Activated CD8-positive, alpha-beta memory T cell treated with anti-CD3 and anti-CD28 coated beads, Interleukin-2, amount 10 ng/mL, durations not matched to agents 7 days and 5 days (primary cell): ENCODE measurements at places on chromosomes 6 and 20.

DNA sequence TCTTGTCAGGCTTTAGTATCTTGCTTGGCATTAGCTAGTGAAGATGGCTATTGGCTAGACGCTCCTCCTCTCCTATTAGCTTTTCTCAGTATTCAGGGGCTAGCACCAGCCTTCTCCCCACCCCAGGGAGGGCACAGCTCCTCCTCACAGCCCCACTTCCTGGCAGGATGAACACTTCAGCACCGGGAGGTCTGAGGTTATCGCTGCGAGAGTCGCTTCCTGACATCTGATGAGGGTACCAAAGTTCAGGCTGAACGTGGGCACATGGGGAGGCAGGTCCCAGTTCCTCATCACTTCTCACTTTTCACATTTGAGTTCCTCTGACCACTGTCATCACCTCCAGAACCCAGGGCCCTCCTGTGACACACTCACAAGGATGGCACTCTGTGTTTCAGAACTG is 66.6 kb downstream of the LAMA4 start:
- DNase-seq = no peak

DNA sequence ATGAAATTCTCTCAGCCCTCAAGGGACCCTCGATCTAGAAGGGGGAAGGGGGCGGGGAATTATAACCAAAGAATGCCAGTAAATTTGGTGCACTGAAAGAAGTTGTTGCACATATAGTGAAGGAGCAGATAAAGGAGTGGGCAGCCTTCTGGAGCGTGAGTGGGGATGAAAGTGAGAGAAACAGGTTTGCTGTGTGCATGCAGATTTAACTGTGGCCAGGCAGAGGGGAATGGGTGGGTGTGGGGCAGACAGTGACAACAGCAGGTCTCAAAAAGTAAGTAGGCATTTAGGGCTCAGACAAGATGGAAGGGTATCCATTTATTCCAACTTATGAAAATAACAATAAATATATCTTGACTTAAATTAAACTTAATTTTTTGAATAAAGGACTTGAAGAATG is 149.1 kb downstream of the KCNQ5 start:
- no peak for DNase-seq

DNA sequence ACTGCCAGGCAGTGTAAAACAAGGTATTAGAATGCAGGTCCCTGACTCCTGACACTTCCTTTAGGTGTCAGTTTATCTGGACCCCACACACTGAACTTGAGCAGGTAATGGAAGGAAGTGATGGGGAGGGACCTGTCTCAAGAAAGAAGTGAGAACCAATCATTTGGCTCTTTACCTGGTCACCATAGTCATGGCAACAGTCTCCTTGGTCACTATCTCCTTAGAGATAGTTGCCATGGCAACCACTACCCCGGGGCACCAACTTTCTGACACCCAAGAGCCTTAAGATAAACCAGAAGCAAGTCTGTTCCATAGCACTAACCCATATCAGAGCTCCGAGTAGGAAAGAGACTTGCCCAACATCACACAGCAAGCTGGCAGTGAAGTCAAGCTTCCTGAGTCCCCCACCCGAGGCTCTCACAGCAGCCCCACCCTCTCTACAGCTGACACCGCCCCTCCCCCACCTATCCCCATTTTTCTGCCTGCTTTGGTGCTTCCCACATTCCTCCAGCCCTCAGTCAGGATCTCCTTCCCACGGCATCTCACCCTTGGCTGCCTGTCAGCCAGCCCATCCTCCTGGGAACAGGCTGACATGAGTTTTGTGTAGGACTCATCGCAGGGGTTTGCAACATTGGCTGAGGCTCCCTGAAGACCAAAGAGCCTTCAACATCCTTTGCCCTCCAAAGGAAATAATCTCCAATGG is 16.3 kb upstream of the HM13 start:
- no peak for DNase-seq

GRCh38 chr6:68007717-68008116 is 627.4 kb upstream of the ADGRB3 start:
- DNase-seq = no peak

GRCh38 chr20:24135781-24136180 is 147.2 kb upstream of the GGTLC1 start:
- no peak for DNase-seq

- no peak for DNase-seq
These were observed 144.7 kb upstream of the FBXL4 start for GRCh38 chr6:99092461-99092860.

DNA sequence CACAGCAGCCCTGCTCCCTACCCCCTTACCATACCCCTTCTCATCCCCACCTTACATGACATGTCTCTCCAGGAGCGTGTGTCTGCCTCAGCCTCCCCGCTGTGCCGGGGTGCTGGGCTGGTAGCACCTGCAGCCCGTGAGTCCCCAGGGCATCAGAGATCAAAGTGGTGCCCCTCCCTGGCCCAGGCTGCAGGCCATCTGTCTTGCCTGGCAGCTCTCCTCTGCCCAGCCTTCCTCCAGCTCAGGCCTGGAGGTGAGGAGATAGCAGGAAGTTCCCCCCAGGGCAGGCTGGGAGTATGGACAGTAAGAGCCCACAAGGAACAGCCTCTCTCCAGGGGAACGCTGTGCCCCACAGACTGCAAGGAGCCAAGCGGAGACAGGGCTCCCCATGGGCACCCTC is 35.3 kb downstream of the GRM4 start:
- DNase-seq = no peak

- DNase-seq = no peak
These were observed 57.8 kb downstream of the SSR1 start for GRCh38 chr6:7254980-7255835.

GRCh38 chr20:35527122-35527769 is 2.2 kb downstream of the C20orf173 start:
- no peak for DNase-seq

DNA sequence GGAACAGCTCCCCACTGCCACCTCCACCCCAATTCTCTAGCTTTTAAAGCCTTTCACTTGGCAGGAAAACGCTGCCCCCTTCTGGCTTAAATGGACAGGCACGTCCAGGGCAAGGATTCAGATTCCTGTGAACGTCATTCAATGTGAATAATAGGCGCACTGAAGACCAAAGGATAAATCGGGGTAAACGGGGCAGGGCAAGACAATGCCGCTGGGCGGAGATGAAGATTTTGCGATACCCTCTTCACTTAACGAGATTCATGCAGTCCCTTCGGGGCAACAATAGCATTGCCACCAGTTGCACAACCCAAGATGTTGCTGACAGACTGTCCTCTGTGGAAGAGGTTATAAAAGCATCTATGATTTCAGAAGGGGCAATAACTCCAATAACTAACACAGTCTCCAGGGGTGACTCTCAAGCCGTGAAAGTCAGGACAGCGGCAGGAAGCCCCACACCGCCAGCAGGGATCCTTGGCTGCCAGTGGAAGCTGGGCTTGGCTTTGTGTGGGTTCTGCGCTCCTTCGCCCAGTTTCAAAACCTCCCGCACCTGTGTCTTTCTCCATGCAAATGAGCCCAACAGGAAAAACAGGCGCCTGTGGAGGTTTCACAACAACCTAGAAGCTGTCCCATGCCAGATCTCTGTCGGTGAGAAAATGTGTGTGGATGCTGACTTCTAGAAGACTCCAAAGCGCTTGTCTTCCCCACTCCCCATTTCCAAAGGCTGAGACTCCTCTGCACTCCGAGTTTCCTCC is 291.8 kb downstream of the BMP7 start:
- peak; percentile 43 for DNase-seq

- DNase-seq = no peak
These were observed 454.5 kb upstream of the ID4 start for GRCh38 chr6:19382676-19383075.

DNA sequence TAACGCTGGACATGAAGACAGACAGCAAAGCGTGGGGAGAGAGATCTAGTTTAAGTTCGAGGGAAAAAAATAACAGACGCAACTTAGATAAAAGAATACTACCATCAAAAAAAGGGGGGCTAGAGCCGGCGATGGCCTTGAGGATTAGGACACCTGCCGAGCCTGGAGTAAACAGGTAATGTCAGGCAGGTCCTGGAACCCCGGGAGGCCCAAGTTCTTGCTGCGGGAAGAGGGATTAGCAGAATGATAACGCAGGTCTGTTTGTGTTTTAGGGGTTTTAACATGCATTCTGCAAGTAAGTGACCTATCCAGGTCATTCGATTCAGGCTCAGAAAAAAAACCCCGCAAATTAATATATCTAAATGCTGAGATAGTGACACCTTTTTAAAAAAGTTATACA is 754 bp upstream of the TMEM170B start:
- no peak for DNase-seq

GRCh38 chr6:117495425-117495824 is 13.0 kb downstream of the DCBLD1 start:
- no peak for DNase-seq

DNA sequence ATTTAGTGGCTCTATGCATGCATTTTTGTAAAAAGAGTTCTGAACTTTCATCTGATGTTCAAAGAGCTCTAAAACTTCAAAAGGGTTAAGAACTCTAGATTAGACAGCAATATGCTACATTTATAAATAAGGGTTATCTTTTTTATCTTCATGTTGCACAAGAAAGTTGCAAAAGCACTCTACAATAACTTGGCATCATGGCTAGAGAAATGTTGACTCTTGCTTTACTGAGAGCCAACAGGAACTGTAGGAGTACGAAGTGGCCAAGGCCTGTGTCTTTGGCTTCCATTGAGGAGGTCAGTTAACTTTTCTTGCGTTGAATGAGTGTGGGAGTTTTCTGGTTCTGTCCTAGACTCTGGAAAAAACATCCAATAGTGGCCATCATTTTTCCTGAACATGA is 516.9 kb downstream of the TFAP2B start:
- no peak for DNase-seq

DNA sequence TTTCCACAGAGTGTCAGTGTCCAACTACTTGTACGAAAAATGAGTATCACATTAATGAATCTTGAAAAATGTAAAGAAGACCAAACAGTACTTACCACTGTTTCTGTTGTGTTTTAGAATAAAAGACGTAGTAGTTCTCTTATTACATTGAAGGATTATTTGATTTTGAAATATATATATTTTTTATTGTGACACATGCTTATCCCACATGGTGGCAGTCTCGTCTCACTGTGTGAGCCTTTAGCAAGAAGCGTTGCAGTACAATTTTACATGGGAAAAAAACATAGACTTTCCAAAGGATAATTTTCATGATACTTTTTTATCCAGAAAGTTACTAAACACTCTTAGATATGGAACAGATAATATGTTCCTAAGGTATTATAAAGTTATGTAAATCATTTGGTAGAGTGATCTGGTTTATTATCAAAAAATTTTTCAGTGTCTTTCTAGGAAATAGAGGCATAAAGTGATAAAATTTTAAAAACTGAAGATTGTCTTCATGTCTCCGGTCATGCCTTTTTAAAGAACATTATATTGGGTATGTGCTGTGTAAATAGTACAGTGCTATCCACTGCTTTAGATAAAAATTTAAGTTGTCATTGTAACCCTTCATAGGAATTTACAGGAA is 117.5 kb upstream of the SAMD5 start:
- no peak for DNase-seq

- no peak for DNase-seq
These were observed 6.0 kb downstream of the HRH3 start for GRCh38 chr20:62214067-62214466.

- DNase-seq = no peak
These were observed 34.6 kb downstream of the FKBP1C start for GRCh38 chr6:63245909-63246308.

GRCh38 chr6:156185113-156185512 is 592.1 kb upstream of the ARID1B start:
- no peak for DNase-seq

DNA sequence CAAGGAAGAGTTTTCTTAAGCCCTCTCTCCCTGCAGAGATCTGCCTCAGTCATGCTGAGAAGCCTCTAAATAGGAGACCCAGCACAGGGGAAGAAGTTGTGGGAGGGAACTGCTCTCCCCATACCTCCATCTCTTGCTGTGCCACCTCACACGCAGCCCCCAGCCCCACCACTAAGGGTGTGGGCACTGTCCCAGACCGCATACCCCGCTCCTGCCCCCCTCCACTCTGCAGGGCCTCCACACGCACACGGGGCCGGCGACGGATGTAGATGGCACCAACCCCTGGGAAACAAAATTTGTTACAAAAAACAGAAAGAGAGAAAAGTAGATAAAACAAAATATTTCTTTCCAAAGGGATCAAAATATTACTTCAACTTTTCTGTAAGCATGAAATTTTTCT is 10.2 kb upstream of the CPNE1 start:
- DNase-seq = peak; percentile 27

DNA sequence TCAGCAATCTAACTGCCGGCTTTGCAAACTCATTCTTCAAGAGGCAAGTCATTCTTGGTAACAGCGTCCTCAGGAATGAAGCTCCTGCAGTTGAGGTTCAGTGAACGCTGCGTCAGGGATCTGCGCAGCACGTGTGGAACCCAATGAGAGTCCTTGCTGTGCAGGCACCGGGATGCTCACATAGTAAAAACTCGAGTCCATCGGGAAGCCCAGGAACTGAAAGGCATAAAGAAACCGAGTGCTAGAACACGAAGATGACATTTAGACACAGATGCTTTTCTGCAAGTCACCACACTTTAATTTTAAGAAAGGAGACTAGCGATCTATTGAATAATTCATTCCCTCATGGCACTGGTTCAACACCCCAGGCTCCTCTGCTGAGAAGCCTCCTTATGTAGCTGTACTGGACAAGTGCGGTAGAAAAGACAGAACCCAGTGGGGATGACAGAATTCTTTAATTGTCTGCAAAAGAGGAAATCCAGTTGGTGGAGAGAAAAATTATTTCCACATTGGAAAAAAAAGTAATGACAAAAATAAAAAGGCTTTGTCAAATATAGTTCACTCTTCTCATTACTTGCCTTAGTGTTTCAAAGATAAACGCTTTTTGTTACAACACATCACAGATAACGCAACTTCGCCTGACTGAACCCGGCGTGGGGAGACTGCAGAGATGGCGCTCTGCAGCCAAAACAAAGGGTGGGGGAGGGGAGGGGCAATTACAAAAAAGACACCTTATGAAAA is 1.9 kb upstream of the AFDN start:
- no peak for DNase-seq

DNA sequence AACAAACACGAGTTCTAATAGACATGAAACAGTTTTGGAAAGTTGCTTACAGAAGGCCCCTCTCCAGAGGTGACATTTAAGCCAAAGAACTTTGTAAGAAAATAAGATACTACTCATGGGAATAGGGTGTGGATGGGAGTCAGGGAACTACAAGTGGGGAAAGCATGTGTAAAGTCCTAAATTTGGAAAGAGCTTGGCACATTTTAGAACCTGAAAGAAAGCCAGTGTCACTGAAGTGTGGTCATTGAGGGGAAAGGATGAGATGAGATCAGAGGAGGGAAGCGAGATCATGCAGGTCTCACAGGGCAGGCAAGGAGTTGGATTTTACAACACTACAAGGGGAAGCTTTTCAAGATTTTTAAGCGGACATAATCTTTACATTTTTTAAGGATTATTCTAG is 38.0 kb downstream of the VGLL2 start:
- DNase-seq = no peak

DNA sequence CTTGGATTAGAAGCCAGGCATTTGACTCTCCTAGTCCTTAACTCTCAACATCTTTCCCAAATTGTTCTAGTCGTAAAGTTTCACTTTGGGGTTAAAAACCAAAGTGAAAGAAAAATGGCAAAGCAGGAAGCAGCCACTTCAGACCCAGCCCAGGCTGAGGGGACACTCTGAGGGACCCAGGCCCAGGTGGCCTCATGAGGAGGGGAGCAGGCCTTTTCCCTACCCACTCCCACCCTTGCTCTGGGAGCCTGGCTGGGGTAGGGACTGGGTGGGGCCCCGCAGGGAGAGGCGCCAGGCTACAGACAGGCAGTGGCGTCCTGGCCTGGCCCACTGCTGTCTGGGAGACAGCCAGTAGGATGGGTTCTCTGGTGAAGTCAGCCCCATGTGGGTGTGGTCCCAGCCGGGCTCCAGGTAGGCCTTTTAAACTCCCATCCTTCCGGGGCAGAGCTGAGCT is 68.7 kb upstream of the MYL9 start:
- DNase-seq = peak; percentile 53
